Stimulated activated CD4-positive, alpha-beta T cell treated with anti-CD3 and anti-CD28 coated beads, Interleukin-2, amount 100 ng/mL, for 4 hours (primary cell): ENCODE measurements at places on chromosomes 7 and 10.
A peak's percentile ranks its signal among the peaks of the same experiment; 100 is the strongest.

DNA sequence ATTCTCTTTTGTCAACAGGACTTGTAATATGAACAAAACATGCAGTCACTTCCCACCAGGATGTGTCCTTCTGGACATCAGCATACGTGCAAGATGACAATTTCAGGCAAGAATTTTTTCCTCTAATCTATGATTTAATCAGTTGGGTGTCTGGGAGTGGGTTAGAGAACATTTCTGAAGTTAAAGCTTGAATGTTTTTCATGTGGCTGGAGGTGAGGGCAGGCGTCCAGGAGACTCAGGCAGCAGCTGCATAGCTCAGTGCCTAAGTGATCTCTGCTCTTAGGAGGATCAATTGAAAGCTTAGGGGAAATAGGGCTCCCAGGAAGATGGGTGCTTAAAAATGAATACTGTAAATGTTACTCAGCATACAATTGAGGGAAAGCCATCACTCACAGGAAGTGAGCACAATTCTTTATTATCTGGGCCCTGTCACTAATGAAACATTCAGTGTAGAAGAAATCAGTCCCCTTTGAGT, 457.6 kb upstream of the KLF6 start:
- no peak for DNase-seq

- no peak for DNase-seq
These were observed 50.6 kb upstream of the FZD9 start for GRCh38 chr7:73382934-73383503.

GRCh38 chr10:68156373-68157185, 47.3 kb downstream of the MYPN start:
- DNase-seq: peak; percentile 38

DNA sequence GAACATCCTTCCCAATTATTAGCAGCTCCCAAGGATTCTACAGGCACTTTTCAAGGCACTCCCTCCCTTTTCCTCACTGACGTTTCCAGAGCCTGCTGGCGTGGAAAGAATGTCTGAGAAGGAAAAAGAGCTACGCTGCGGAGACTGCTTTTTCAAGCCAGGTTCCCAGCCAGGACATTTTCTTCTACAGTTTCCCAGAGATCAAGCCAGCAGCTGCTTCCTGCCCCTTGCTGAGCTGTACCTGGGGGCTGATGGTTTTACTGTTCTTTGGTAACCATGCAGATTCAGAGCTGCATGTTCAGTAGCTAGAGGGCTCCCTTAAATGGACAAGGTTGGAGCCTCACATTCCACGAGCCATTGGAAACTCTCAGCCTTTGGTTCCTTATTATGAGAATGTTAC, 133.4 kb downstream of the EVX1 start:
- DNase-seq: no peak

DNA sequence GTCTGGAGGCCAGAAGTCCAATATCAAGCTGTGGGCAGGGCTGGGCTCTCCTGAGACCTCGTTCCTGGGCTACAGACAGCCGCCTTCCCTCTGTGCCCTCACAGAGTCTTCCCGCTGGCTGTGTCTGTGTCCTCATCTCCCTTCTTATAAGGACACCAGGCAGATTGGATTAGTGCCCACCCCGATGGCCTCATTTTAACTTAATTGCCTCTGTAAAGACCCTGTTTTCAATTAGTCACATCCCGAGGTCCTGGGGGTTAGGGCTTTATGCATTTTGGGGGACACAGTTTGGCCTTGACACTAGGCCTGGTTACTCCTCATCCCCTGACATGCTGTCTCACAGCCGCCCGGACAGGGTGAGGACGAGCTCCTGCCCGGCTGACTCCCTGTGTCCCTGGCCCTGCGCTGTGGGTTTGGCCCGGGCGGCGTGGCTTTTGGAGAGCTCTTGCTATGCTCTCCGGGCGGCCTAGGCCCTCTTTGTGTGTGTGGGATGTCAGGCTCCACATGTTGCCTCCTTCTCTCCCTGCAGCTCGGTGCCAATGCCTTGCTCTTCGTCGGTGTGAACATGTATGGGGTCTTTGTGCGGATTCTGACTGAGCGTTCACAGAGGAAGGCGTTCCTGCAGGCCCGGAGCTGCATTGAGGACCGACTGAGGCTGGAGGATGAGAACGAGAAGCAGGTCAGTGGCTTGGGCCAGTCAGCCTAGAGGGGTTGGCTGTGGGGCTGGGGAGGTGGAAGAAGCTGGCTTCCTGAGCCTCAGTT, 18.2 kb downstream of the ADCY1 start:
- DNase-seq: no peak

DNA sequence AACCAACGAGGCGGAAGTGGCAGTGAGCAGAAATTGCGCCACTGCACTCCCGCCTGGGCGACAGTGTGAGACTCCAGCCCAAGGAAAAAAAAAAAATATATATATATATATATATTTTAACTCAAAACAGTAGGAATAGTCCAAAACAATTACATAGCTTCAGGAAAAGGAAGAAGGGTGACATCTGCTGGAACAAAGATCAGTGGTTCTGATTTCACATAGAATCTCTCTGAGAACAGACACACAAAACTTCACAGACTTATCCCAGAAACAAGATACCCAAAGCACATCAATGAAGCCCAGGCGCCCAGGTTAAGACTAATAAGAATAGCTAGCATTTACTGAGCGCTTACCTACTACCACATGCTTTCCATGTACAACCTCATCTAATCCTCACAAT, 45.0 kb downstream of the DNMBP start:
- DNase-seq: no peak

DNA sequence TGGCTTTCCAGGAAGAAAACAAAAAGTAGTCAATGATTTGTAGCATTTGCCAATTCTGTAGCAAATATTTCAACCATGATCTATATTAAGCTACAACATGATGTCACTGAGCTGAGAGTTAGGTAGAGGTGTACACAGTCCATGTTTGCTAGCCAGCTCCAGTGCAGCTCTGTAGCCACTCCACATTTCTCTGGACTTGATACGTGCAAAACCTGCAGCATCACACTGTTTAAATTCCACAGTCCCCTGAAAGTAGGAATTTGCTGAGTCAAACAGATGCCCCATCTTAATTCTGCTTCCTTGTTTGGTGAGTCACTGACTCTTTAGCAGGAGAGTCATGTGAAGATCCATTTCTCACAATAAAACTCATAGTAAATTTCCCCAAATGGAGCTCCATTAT, 89.8 kb upstream of the LRRTM3 start:
- DNase-seq: no peak

DNA sequence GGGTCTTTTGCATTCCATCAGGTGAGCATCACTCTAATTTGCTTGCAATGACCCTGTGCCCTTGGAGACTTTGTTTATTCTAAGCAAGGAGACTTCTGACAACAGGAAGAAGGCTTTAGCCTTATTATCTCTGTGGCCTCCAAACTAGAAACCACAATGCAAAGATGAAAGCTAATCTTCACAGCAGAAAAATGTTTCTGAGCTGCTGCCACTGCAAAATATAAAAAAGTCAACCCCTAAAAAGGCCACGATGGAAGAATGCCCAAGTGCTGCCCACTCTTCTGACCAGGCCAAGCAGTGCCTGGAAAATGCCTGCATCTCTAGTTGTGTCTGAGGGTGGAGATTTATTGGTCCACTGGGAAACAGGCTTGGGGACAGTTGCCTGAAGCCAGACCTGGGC, 299.9 kb downstream of the C7orf25 start:
- DNase-seq: no peak

GRCh38 chr7:1693419-1693990, 23.4 kb downstream of the ELFN1 start:
- DNase-seq: no peak

- DNase-seq: no peak
These were observed 84.9 kb upstream of the ADRB1 start for GRCh38 chr10:113958631-113959382.
